ENCODE measurements at places on chromosomes 3 and 15.
A peak's percentile ranks its signal among the peaks of the same experiment; 100 is the strongest.

DNA sequence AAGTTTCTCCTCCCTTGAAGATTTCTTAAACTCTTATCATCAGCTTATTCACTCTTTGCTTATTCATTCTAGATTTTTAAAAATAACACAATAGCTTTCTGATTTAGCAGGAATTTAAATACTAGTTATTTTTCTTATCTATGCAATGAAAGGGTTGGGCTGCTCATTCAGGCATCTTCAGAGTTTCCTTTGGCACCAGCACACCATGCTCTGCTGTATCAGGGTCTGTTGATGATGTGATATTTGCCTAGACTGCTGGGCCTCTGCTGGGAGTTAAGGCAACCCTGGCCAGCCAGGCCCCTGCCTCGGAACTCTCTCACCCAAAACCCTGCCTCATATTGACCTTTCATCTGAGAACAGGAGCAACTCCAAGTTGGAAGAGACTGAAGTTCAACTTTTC, 35.0 kb downstream of the DRD3 start:
- DNase-seq, result no peak

GRCh38 chr3:183185696-183186095, 23.2 kb upstream of the LAMP3 start:
- no peak for DNase-seq

DNA sequence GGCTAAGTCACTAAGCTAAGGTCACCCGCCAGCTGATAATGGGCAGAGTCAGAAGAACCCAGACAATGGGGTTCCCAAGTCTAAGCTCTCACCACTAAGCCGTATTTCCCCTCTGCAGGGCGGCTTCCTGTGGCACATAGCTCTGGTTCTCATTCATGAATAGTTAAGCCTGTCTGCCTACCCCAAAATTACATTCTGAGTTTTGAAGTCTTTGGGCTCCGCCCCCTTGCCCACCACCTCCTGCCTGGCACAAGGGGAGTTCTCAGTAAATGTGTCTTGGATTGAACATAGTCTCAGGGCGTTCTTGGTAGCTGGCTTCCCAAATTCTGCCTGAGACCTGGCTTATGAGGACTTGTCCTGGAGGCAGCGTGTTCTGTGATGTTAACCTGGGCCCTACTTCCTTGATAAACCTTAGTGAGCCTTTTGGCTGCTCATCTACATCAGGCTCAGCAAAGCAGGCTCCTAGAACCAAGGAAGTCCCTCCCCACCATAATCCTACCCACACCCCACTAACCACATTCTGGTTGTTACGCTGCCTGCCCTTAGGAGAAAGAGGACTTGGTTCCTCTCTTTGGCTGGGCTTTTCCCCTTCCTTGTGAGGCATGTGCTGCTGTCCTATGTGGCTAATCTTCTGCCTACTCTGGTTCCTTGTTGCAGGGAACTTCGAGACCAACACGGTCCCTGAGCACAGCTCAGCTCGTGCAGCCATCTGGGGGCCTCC, 54.9 kb downstream of the STARD5 start:
- DNase-seq, result no peak

DNA sequence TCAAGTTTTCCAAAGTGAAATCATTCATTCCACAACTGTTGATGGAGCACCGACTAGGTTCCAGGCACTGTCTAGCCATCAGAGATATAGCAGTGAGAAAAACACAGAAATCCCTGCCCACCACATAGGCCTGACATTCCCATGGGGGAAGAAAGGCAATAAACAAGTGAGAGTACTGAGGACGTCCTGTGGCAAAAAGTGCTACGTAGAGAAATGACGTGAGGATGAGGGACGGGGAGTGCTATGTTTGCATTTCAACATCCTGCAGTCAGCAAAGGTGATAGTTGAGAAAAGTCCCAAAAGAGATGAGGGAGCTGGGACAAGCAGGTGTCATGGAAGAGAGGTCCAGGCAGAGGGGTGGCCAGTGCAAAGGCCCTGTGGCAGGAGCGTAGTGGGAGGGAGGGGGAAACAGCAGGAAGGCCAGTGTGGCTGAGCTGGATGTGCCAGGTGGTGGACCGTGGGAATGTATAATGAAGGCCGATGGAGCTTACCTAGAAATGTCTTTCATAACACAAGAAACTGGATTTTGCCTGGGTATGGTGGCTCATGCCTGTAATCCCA, 10.4 kb upstream of the FURIN start:
- no peak for DNase-seq

- DNase-seq, result no peak
Measured at GRCh38 chr15:67149068-67149772, 83.8 kb downstream of the SMAD3 start.

- no peak for DNase-seq
Measured at GRCh38 chr15:63080634-63081250, 38.2 kb downstream of the TPM1 start.

DNA sequence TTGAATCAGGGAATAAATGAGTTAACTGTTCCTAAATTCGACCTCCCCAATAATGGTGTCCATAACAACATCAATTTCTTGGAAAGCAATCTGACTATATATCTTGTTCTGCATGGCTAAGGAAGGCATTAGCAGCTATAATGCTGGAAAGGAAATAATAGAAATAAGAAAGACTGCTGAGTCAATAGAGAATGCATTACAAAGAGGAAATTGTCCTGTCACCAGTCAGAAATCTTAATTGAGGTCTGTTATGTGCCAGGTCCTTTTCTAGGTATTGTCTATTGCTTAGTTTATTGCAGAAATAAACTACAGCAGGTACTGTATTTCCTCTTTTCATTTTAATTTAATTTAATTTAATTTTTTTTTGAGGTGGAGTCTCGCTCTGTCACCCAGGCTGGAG, 5.9 kb upstream of the PPP1R2 start:
- no peak for DNase-seq

DNA sequence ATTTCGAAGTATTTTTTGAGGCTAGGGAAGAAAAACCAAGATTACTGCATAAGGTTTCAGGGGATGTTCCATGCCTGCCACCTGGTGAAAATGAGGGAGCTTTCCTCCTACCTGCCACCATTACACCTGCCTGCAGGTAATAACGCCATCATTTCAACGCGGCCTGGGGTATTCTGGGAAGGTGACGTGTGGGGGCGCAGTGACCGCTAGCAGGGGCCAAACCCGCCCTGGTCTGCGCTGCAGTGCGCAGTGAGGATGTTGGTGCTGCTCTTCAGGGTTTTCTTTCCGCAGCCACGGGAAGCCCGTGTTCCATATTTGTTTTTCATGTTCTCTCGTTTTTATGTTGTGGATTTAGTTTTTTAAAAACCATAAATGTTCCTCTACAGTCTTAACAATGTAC, 37.4 kb upstream of the SNRPN start:
- no peak for DNase-seq

GRCh38 chr15:88997531-88997930, 84.4 kb upstream of the MFGE8 start:
- no peak for DNase-seq

- DNase-seq, result no peak
Measured at GRCh38 chr3:182083112-182083511, 371.4 kb downstream of the SOX2 start.

DNA sequence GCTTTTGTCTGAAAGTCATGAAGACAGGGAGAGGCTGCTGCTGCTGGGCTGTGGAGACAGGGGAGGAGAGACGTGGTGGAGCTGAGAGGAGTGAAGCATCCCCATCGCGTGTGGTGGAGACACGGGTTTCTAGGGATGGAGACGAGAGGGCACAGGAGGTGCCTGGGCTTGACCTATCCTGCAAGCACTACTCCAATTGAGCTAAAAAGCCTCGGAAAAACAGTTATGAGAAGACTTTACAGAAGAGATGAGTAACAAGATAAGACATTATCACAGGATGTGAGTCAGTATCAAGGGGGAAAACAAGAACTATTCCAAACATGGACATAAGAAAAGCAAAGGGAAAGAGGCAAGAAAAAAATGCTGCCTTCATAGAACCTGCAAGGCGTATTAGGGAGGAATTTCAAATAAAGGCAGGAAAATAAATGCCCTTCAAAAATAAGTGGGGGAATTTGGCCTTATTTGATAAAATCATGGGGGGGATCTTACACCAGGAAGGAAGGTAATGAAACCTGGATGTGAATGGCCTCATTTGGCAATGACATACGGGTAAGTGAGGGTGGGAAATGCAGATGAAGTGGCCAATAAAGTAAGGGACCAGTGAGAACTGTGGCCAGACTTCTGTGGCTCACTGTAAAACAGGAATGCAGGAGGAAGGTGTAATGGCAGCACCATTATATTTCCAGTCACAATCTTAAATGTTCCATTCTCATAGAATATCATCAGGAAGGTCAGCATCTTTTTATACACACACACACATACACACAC, 97.9 kb downstream of the PLD1 start:
- no peak for DNase-seq

DNA sequence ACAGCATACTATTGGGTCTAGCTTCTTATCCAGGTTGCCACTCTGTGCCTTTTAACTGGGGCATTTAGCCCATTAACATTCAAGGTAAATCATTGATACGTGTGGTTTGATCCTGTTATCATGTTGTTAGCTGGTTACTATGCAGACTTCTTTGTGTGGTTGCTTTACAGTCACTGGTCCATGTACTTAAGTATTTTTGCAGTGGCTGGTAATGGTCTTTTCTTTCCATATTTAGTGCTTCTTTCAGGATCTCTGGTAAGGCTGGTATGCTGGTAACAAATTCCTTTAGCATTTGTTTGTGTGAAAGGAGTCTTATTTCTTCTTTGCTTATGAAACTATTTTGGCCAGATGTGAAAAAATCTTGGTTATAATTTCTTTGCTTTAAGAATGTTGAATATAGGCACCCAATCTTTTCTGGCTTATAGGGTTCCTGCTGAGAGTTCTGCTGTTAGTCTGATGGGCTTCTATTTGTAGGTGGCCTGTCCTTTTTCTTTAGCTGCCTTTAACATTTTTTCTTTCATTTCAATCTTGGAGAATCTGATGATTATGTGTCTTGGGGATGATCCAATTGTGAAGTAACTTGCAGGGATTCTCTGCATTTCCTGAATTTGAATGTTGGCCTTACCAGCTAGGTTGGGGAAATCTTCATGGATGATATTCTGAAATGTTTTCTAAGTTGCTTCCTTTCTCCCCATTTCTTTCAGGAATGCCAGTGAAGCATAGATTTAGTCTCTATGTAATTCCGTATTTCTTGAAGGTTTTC, 39.3 kb downstream of the CCR1 start:
- DNase-seq, result no peak

DNA sequence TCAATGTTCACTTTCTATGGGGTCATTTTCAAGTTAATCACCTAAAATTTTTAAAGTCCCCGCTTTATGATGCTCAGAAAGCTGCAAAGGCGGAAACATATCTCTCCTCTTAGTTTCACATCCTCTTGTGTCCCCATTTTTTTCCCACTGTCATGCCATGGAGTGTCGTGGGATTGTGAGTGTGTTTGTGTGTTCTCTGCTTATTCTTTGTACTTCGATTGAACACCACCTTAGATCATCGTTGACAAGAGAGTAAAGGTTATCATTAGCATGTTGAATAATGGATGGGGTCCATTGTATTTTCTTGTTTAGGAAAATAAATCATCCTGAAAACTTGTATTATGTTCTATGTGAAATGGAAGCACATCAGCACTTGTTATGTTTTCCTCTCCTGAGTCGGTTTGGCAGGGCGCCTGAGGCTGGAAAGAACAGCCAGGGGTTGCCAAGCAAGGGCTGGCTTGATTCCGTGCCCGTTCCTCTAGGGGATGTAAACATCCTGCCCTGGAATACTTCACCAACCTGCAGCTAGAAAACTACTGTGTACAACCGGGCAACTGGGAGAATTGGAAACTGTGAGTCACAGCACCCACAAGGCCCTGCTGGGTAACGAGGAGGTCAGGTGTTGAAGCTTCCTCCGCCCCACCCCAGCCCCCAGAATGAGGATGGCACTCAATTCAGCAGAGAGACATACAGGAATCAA, 67.2 kb downstream of the EIF4E3 start:
- no peak for DNase-seq

DNA sequence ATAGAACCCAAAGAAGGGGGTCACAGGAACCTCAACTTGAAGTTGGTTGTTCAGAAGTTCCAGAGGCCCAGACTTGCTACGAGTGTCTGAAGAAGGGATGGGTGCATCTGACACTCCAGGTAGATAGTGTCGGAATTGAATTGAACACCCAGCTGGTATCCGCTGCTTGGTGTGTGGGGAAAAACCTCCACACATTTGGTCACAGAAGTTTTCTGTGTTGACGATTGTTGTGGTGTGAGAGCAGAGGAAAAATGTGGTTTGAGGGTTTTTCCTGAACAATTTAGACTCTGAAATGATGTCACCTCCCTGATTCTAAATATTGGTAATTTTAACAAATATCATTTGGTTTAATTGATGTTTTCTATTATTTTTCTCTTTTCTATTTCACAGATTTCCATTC, 218.8 kb upstream of the CTNNB1 start:
- no peak for DNase-seq

- DNase-seq, result no peak
Measured at GRCh38 chr3:115512565-115513415, 110.5 kb upstream of the GAP43 start.

- no peak for DNase-seq
Measured at GRCh38 chr3:12487336-12487735, 3.1 kb downstream of the TSEN2 start.

DNA sequence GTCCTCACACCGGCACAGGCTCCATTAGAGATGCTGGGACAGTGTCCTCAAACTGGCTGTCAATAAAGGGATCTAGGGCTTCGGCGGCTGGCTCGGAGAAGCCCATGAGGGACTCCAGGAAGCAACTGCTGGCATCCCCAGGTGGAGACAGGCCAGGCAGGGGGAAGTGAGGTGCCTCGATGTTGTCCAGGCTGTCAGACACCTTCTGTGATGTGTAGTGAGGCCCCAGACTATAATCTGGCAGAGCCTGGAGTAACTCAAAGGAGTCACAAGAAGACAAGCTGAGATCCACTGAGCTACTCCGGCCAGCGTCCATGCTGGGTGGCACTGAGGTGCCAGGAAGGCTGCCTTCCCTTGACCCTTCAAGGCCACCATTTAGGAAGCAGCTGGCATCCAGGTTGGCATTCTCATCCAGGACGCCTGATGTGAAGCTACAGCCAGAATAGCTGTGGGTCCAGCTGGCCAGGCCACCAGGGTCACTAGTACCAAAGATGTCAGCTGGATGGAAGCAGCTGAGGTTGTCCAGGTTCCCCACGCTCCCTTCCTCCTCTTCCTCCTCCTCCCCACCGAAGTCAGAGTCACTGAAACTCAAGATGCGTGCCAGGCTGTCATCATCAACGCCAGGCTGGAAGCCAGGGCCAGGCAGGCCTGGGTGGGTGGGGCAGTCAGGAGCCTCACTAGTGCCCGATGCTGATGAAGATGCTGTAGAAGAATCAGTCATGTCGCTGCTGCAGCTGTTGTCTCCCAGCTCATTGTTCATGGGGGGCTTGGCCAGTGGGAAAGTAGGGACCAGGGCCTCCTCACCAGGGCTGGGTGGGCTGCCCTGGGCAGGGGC, 10.1 kb downstream of the CSRNP1 start:
- DNase-seq, result no peak

GRCh38 chr3:168273917-168274316, 178.2 kb upstream of the GOLIM4 start:
- DNase-seq, result no peak

GRCh38 chr3:193788189-193788991, 195.4 kb downstream of the OPA1 start:
- DNase-seq, result no peak

- no peak for DNase-seq
Measured at GRCh38 chr3:38404286-38404685, 49.4 kb upstream of the ACVR2B start.

- DNase-seq, result no peak
Measured at GRCh38 chr3:138197058-138197457, 10.0 kb downstream of the ARMC8 start.

GRCh38 chr3:196344663-196345062, 6.5 kb upstream of the TM4SF19 start:
- DNase-seq, result no peak

- peak; percentile 49 for DNase-seq
Measured at GRCh38 chr15:33700695-33701303, 267.5 kb upstream of the CHRM5 start.

Measured in CD4-positive, alpha-beta T cell (primary cell).